ENCODE measurements at places on chromosomes 16 and 17. TPM values are rescaled to one million over a fixed set of nuclear protein-coding genes. Genes with fewer than 3 reads are reported as not detected.

Gene RAB26
- 1.0 TPM for polyA plus RNA-seq

Gene ATP2A3
- 31.9 TPM for polyA plus RNA-seq

Gene CMTM4
- polyA plus RNA-seq: 26.1 TPM

Gene ESRP2
- 34.8 TPM for polyA plus RNA-seq

Gene GNG13
- not detected for polyA plus RNA-seq

Gene EVPLL
- 4.3 TPM for polyA plus RNA-seq

Gene SLC25A10
- polyA plus RNA-seq: 21.5 TPM

Gene CRAMP1
- polyA plus RNA-seq: 6.6 TPM

Gene METTL22
- 17.9 TPM for polyA plus RNA-seq

Gene MGAT5B
- 0.52 TPM for polyA plus RNA-seq

Gene PRSS53
- polyA plus RNA-seq: 1.6 TPM

Gene MEIOB
- polyA plus RNA-seq: not detected

Gene CCDC40
- polyA plus RNA-seq: 6.5 TPM

Gene HDAC5
- polyA plus RNA-seq: 29.6 TPM

Gene PMP22
- polyA plus RNA-seq: 168 TPM

Gene C16orf89
- polyA plus RNA-seq: 39.2 TPM

Gene CDYL2
- polyA plus RNA-seq: 1.3 TPM

Gene PDE6G
- polyA plus RNA-seq: 1.8 TPM

Gene MAF
- polyA plus RNA-seq: 7.0 TPM

Gene PITPNM3
- 6.8 TPM for polyA plus RNA-seq

Data from lung (tissue), 17 donors.